Dermis microvascular lymphatic vessel endothelial cell (primary cell): ENCODE measurements at places on chromosomes 13 and 19.

DNA sequence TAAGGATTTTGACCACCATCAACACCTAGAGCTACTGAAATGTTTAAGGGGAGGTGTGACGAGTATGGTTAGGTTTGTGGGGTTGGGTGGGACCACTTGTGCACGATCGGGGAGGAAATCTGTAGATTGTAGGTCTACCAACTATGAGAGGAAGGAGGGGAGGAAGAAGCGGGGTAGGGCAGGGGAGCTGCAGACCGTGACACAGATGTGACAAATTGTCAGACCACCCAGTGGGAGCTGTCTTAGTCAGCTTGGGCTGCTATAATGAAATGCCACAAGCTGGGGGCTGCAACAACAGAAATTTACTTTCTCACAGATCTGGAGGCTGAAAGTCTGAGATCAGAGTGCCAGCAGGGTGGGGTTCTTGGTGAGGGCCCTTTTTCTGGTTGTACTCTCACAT lies 62.2 kb upstream of the ARGLU1 start:
- DNase-seq, result no peak

GRCh38 chr13:48946163-48946562 lies 29.5 kb upstream of the FNDC3A start:
- DNase-seq, result no peak

DNA sequence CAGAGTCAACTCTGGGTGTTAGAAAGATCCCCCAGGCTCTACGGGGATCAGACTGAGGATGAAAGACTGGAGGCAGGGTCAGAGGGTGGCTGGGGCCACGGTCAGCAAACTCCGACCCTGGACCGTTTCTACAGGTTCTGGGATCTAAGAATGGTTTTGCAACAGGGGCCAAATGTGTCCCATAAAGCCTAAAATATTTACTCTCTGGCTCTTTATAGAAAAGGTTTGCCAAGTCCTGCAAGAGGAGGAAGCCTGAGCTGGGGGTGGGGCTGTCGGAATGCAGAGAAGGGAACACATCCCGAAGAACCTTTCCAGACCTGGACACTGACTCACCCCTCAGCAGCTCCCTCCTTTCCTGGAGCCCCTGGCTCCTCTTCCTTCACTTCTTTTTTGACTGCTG lies 20.7 kb downstream of the LIG1 start:
- DNase-seq, result peak; percentile 26

GRCh38 chr13:111847964-111848363 lies 219.0 kb upstream of the SOX1 start:
- DNase-seq, result no peak

- DNase-seq, result peak; percentile 86
Measured at GRCh38 chr13:23377983-23378632, 55.4 kb downstream of the SACS start.

GRCh38 chr19:1304197-1304924 lies 18.7 kb downstream of the EFNA2 start:
- DNase-seq, result no peak

GRCh38 chr13:44474122-44474910 lies 100.7 kb downstream of the SERP2 start:
- DNase-seq, result no peak
